ENCODE measurements at places on chromosomes 1 and 21. TPM values are rescaled to one million over a fixed set of nuclear protein-coding genes. Genes with fewer than 3 reads are reported as not detected.

KIRREL1 gene
- 21.2 TPM for total RNA-seq

C1orf141 gene
- not detected for total RNA-seq

FMO3 gene
- 1.4 TPM for total RNA-seq

GBP1 gene
- 14.3 TPM for total RNA-seq
